Astrocyte (in vitro differentiated cells and primary cell): ENCODE measurements at places on chromosomes 6 and 20. TPM values are rescaled to one million over a fixed set of nuclear protein-coding genes. Genes with fewer than 3 reads are reported as not detected.

- DNase-seq, result no peak
These were observed 31.1 kb downstream of the TFAP2B start for GRCh38 chr6:50849796-50850180.

DNA sequence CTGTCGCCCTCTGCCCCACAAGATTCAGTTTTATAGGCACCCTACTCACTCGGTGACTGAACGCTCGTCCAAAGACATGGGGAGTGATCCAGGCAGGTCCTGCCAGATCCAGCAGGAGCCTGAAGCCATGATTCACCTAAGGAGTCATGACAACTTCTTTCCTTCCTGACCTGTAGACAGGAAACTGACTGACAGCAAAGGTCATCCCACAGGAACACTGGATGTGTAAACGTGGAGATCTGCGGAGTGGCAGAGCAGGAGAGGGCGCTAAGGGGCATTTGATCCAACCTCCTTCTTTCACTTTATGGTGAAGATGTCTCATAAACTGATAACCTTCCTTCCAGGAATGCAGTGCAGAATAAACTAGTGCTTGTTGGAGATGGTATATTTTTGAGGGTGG lies 192.2 kb downstream of the GJA10 start:
- DNase-seq, result peak; percentile 72

DNA sequence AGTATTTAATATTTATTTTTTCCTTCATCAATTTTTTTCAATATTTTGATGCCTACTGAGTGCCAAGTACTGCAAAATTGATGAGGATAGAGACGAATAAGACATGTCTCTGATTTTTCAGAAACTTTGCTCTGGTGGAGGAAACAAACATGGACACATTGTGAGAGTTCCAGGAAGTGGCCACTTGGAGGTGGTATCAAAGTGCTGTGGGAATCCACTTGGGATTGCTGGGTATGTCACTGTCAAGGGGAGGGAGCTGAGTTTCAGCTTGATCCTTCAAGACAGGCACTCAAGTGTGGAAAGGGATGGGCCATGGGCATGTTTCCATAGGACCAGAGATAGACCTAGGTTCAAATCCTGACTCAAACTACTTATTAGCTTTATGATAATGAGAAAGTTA lies 24.5 kb upstream of the ABCC10 start:
- DNase-seq, result no peak

DNA sequence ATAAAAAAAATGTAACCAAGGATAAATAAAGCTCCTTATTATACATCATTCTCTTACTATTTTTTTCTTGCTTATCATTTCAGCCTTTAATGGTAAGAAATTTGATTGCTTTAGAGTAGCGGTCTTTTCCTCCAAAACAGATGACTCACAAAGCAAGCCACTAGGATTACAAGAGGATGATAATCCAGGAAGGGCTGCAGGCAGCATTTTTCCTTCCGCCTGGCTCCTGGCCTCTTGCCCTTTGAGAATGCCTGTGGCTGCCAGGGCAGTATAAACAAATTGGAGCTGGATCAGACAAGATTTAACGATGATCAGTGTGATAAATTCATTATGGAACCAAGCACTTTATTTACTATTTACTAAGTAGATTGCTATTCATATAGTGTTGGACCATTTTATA lies 9.7 kb upstream of the FBXL4 start:
- DNase-seq, result peak; percentile 78

DNA sequence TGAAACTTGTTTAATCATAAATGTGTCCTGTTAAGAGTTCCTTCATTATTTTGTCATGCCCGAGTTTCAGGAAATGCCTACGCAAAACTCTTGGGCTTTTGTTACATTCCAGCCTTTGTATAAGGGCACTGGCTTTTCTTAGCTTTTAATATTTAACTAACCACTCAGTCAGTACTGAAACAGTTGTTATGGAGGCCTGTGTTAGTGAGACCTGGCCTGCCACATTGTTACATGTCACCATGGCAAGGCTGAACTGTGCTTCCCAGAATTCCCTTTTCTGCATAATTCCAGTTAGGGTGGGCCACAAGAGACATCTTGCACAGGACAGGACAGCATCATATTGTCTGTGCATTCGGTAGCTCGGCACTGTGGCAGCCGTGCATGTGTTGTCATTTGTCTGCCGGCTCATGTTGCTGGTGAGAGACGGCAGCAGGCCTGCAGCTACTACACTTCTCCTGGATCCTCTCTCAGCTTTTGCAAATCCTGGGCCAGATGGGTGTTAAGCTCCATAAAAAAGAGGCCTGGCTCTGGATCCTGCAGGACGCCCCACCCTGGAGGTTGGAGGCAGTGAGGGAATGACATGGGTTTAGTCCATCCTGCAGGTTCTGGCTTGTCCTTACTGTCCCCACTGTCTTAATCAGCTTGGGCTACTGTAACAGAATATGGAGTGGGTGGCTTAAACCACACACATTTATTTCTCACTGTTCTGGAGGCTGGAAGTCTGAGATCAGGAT lies 128.8 kb upstream of the DTNBP1 start:
- no peak for DNase-seq

GRCh38 chr6:108174371-108175175 lies 8.8 kb downstream of the NR2E1 start:
- peak; percentile 15 for DNase-seq

DNA sequence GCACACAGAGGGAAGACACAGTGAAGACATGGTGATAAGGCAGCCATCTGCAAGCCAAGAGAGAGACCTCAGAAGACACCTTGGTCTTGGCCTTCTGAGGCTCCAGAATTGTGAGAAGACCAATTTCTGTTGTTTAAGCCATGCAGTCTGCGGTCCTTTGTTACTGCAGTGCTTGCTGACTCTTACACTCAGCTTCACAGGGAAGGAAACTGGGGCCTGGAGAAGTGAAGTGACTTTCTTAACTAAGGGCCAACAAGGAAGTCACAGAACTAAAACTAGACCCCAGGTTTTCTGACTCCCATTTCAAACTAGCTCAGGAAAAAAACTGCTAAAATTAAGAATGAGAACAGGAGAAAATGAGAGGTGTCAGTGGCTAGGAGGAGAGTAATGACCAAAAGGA lies 74.3 kb downstream of the TNFRSF21 start:
- no peak for DNase-seq

GRCh38 chr20:17845701-17846475 lies 122.7 kb downstream of the SNX5 start:
- DNase-seq, result peak; percentile 55

DNA sequence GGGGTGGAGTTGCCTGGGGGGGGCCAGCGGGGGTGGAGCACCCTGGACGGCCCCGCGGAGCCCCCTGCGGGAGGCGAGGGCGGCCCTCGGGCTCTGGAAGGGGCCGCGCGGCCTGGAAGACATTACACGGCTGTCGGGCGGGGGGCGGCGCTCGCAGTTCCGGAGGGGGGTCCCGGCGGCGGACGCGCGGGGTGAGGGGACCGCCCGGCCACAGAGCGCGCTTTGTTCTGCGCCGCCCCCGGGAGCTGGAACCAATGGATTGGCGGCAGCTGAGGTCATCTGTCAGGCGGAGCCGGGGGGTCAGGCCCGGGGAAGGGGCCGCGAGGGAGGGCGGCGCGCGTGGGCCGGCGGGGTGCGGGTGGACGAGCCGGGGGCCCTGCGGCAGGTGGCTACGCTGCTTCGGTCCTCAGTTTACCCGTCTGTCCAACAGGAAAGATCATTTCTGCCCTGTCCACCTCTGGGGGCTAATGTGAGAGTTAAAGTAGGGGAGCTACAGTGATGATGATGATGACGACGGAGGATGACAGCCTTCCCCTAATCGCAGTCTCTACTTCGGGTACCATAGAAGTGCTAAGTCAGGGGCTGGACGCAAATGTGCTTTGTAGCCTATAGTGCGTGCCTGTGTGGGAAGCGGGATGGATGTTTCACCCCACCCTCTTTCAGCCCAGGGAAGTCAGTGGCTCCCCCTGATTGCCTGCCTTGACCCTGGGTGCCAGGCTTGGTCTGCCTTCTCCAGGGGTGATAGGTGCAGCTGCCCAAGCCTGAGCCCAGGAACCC lies 10.4 kb downstream of the SRXN1 start:
- DNase-seq, result no peak

GRCh38 chr6:53481323-53481722 lies 63.6 kb downstream of the GCLC start:
- DNase-seq, result no peak

GRCh38 chr20:10306440-10307358 lies 88.1 kb downstream of the SNAP25 start:
- peak; percentile 96 for DNase-seq

- DNase-seq, result peak; percentile 42
These were observed 87.4 kb downstream of the ARID1B start for GRCh38 chr6:156864557-156864956.

- no peak for DNase-seq
These were observed 13.6 kb downstream of the DEFB114 start for GRCh38 chr6:49950415-49950751.

Gene MAN1A1
- 11.7 and 13.2 TPM in 2 replicates for total RNA-seq

Gene REM1
- total RNA-seq, result not detected in 2 replicates

Gene ID4
- total RNA-seq, result 12.0 and 12.8 TPM in 2 replicates

Gene ESR1
- 0.05 TPM in 2 replicates for total RNA-seq

Gene OR12D1
- total RNA-seq, result not detected in 2 replicates

Gene NKAPL
- not detected in 2 replicates for total RNA-seq

Gene PPIL6
- total RNA-seq, result 1.6 and 1.7 TPM in 2 replicates
